ENCODE measurements at places on chromosomes 1 and 21. TPM values are rescaled to one million over a fixed set of nuclear protein-coding genes. Genes with fewer than 3 reads are reported as not detected.

The AADACL4 gene
- not detected for total RNA-seq

The CHI3L1 gene
- total RNA-seq, result 80.6 TPM

The CELA2A gene
- not detected for total RNA-seq

The FLG2 gene
- total RNA-seq, result 3,608 TPM

The RAB7B gene
- total RNA-seq, result 6.0 TPM

The KRTAP13-2 gene
- not detected for total RNA-seq

The NCMAP gene
- total RNA-seq, result 0.76 TPM

The FAAH gene
- 26.3 TPM for total RNA-seq

The CA14 gene
- total RNA-seq, result 1.8 TPM

The GJC2 gene
- 1.3 TPM for total RNA-seq

DNA sequence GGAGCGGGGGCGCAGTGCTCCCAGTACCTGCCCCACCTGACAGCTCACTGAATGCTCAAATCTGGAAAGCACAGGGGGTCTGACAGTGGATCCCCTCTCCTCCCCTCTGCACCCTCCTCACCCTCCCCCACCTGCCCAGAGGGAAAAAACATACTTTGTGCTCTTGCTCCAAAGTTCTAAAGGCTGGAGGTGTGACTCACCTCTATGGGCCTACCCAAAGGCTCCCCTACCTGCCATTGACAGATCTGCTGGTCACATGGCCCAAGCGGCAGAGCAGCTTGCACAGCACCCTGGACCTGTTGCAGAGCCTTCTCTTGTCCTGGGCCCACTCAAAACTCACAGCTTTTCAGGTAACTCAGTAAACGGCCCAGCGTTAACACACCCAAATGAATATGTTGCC lies 55.7 kb downstream of the ADSS2 start:
- no peak for DNase-seq

GRCh38 chr21:44867464-44867863 lies 6.0 kb downstream of the PTTG1IP start:
- DNase-seq, result no peak

GRCh38 chr1:34389974-34390373 lies 213.3 kb downstream of the C1orf94 start:
- no peak for DNase-seq

GRCh38 chr1:18292531-18292930 lies 184.9 kb downstream of the IGSF21 start:
- DNase-seq, result no peak

GRCh38 chr21:41681348-41681801 lies 85.5 kb downstream of the RIPK4 start:
- DNase-seq, result peak; percentile 50

DNA sequence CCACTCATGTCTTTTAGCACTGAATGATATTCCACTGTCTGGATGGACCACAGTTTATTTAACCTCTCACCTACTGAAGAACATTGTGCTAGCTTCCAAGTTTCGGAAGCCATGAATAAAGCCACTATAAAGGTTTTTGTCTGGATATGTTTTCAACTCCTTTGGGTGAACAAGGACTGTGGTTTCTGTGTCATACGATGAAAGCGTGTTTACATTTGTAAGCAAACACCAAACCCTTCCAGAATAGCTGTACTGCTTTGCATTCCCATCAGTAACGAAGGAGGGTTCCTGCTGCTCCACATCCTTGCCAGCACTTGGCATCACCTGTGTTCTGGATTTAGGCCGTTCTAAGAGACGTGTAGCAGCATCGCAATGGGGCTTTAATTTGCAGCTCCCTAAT lies 10.7 kb upstream of the ARHGEF16 start:
- DNase-seq, result no peak

- DNase-seq, result no peak
Measured at GRCh38 chr1:151949371-151950193, 40.3 kb upstream of the THEM4 start.

GRCh38 chr1:150807249-150808023 lies 624 bp downstream of the CTSK start:
- no peak for DNase-seq

DNA sequence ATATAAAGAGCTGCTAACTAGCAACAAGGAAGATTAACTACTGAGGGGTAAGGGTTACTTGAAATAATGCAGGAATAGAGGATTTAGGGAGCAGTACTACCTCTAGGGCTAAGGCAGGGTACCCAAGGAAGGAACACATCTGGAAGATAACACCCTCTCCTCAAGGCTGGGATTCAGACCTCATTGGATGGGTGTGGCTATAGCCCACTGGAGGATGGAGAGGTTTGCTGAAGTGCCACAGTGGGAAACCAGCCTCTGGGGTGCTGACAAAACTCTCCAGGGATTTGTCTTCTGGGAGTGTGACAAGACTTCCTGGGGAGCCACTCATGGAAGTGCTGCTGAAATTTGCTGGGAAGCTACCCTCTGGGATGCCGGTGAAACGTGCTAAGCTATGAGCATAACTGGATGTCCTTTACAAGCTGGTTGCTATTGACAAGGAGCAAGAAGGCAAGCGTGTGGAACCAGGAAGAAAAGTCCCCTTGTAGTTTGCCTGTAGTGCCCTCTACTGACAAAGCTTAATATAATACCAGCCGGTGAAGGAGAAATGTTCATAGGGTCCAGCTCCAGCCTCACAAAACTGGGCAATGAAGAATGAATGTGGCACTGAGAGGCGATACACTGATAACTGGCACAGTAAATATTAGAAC lies 122.8 kb upstream of the USP24 start:
- no peak for DNase-seq

DNA sequence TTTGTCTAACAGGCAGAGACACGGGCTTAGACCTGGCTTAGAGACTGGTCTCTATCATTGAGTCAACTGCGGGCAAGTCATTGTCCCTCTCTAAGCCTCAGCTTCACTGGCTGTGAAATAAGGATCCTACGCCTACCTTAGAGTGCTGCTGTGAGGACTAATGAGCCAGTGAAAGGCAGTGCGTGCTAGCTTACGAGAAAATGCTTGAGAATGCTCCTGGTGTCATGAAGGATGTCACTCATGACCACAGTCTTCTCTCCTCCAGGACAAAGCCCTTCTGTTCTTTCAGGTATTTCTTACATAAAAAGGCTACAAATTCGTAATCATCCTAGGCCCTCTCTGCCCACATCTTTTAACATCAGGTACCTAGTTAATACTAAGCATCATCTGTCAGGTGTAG lies 16.5 kb upstream of the A3GALT2 start:
- DNase-seq, result no peak

GRCh38 chr1:219876798-219877209 lies 51.6 kb downstream of the SLC30A10 start:
- DNase-seq, result no peak

- no peak for DNase-seq
Measured at GRCh38 chr1:228827019-228827418, 91.7 kb downstream of the RHOU start.
